NCI-H2081 (cell line): ENCODE measurements at places on chromosomes 2 and 18.

DNA sequence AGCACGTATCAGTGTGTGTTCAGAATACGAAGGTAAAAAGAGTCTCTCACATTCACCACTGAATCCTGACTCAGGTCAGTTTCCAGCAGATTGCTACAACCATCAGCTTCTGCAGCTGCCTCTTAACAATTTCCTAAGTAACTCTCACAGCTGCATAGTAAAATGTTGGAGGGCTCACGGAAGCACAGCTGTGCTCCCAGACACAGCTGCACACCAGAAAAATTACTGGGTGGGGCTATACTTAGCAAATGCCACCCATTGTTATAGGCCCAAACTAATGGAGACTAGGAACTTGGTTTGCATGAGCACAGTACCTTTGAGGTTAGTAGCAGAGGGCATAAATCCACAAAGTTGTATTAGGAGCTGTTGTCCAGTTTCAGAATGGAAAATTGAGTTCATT is 153.9 kb upstream of the ERBB4 start:
- no peak for DNase-seq

GRCh38 chr2:41922177-41922576 is 125.6 kb upstream of the PKDCC start:
- DNase-seq: no peak

DNA sequence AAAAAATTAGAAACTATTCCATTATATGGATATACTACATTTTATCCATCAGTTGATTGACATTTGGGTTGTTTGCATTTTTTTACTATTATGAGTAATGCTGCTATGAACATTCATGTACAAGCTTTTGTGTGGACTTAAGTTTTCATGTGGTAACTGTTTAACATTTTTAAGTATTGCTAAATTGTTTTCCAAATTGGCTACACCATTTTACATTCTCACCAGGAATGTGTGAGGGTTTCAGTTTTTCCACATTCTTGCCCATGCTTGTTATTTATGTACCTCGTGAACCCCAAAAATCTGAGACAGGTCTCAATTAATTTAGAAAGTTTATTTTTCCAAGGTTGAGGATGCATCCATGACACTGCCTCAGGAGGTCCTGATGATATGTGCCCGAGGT is 3.1 kb upstream of the TXNL4A start:
- DNase-seq: no peak

DNA sequence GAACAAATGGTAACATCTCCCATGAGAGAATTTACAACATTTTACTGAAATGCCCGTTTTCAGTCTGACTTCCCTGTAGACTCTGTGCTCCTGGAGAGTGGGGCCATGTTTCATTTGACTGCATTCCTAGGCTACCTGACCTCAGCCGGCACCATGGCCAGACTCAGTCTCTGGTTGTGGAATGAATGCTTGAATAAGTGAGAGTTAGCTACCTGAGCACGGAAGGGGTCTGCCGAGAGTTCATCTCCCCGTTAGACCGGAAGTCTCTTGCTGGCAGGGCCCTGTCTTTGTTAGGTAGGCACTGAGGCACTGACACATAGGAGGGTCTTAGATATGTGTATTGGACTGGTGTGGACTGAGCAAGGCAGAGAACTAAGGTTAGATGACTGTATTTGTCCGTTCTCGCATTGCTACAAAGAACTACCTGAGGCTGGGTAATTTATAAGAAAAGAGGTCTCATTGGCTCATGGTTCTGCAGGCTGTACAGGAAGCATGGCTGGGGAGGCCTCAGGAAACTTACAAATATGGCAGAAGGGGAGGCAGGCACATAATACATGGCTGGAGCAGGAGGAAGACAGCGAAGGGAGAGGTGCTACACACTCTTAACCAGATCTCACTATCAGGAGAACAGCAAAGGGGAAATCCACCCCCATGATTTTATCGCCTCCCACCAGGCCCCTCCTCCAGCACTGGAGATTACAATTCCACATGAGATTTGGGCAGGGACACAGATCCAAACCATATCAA is 271.2 kb downstream of the GLI2 start:
- DNase-seq: no peak

- DNase-seq: no peak
Measured at GRCh38 chr2:1816414-1816911, 72.1 kb upstream of the PXDN start.

DNA sequence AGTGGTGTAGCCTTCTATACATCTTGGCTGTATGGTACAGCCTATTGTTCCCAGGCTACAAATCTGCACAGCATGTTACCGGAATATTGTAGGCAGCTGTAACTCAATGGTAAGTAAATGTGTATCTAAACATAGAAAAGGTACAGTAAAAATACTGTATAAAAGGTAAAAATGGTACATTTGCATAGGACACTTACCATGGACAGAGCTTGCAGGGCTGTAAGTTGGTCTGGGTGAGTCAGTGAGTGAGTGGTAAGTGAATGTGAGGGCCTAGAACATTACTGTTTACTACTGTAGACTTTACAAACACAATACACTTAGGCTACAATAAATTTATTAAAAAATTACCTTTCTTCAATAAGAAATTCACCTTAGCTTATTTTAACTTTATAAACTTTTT is 3.7 kb upstream of the MRPS9 start:
- DNase-seq: peak; percentile 75

DNA sequence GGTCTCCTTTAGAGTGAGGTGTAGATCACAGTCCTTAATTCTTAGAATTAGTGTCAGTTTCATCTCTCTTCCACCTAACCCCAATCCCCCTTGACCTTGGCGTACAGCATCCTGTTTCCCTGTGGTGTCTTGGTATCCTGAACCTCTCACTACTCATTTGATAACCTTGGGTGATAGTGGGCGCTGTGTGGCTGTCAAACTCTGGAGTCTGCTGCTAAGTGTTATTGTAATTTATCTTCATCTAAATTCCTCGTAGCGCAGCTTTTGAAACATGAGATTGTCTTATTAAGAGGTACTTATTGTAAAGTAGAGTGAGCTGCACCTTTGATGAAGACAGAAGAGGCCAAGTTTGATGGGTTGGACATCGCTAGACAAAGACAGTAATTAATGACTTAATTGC is 222.6 kb upstream of the SPRED2 start:
- DNase-seq: no peak

DNA sequence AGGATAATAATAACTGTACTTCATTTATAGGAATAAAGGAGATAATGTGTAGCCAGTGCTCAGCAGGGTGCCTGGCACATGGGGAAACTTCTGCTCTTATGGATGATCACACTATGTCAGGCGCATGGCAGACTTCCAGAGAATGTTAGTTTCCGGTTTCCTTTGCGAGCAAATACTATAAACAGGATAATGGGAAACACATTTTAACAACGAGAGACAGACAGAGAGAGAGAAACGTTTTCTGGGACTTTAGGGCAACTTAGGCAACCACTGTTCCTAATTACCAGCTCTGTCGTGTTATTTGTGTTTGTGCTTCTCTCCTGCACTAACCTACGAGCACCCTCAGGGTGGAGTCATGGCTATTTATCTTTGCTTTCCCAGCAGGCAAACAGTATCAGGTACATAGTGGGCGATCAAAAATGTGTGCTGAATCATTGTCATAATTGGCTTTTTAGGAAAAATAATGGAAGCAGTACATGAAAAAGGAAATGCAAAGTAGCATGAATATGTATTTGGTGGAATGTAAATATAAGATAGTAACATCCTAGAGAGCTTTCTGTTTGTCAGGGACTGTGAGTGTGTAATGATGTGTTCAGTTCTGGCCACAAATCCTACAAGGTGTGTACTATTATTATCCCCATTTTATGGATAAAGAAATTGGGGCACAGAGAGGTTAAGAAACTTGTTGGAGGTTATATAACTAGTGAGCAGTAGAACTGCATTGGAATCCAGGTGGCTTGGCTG is 36.8 kb upstream of the IGFBP2 start:
- peak; percentile 91 for DNase-seq
